CD4-positive, alpha-beta T cell treated with Interleukin-17A for 4 hours (primary cell): ENCODE measurements at places on chromosomes 3 and 15.

- no peak for DNase-seq
Observed at GRCh38 chr15:62845241-62846126, 197.1 kb upstream of the TPM1 start.

GRCh38 chr3:65037861-65038260 is 350.1 kb upstream of the ADAMTS9 start:
- no peak for DNase-seq

DNA sequence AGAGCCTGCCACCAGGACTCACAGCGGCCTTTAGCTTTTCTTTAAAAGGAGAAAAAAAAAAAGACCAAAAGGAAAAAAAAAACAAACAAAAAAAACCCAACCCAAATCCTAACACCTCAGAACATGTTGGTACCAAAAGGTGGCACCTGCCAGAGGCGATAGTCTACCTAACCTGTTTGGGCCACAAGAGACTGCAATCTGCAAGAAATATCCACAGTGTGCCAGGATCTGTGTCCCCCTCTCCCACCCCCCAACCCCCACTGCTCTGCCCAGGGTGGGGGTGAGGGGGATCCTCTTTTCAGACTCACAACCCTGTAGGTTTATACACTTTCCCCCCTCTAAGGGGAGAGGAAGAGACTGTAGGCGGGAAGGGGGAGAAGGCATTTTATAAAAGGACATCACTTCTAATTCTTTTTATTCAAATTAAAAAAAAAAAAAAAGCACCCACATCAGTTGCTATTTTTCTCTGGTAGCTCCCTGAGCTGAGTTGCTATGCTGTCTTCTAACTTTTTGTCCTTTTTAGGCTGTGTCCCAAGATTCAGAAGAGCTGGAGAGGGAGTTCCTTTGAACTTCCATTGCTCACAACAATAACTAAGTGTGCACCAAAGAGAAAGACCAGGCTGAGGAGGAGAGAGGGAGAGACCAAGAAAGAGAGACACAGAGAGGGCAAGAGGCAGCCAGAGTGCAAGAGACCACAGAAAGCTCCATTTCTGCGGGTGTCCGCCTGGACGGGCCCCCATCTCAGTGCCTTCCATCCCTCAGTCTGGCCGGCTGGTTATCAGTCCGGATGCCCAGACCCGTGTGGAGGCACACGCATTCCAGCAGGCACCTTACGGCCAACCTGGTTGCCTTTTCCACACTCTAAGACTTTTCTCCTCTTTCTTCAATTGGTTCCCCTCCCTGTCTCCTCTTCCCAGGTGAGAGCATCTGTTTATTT is 48.9 kb downstream of the TLE3 start:
- DNase-seq, result no peak

- DNase-seq, result no peak
Observed at GRCh38 chr3:189260556-189261493, 89.1 kb downstream of the TPRG1 start.

- DNase-seq, result no peak
Observed at GRCh38 chr3:193960487-193961274, 175.3 kb upstream of the HES1 start.

DNA sequence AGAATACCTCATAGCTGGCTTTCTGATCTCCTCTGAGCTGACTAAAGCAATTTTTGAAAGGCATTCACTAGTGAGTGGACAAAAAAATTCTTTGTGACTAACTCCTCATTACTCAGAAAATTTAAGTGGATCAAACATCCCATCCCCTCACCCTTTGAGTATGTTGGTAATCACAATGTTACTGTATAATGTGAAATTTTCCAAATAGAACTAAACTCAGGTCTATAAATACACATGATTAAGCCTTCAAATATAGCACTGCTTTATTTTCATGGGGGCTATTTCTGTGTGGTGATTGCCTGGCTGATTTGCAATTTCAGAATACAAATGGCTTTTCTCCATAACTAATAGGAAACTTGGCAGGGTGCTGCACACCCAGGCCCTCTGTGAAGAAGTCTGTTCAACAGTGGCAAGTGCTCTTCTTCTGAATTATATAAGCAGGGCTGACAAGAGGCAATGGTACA is 45.9 kb upstream of the ACTC1 start:
- DNase-seq, result no peak

DNA sequence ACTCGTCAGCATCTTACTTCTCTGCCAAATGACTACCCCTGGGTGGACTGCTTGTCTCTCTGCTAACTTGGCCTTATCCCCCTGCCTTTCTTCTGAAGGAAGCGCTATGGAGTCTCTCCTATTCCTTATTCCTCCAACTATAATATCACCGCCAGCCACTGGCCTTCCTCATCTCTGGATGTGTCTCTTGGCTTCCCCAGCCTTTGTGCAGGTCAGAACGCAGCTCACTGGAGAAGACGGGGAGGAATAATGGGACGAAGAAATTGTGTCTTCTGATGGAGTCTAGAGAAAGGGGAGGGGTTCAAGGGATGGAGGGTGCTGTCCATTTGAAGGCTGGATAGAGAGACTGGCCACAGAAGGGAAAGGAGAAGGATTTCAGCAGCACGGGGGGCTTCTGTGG is 16.9 kb downstream of the ITGA11 start:
- no peak for DNase-seq

- peak; percentile 82 for DNase-seq
Observed at GRCh38 chr3:196837819-196838420, 29.8 kb upstream of the SENP5 start.
